Stimulated activated CD4-positive, alpha-beta T cell treated with anti-CD3 and anti-CD28 coated beads, Interleukin-4, amount 100 ng/mL, for 48 hours (primary cell): ENCODE measurements at places on chromosomes 11 and 22.

- no peak for DNase-seq
Observed at GRCh38 chr11:93476796-93477195, 66.4 kb downstream of the SMCO4 start.

DNA sequence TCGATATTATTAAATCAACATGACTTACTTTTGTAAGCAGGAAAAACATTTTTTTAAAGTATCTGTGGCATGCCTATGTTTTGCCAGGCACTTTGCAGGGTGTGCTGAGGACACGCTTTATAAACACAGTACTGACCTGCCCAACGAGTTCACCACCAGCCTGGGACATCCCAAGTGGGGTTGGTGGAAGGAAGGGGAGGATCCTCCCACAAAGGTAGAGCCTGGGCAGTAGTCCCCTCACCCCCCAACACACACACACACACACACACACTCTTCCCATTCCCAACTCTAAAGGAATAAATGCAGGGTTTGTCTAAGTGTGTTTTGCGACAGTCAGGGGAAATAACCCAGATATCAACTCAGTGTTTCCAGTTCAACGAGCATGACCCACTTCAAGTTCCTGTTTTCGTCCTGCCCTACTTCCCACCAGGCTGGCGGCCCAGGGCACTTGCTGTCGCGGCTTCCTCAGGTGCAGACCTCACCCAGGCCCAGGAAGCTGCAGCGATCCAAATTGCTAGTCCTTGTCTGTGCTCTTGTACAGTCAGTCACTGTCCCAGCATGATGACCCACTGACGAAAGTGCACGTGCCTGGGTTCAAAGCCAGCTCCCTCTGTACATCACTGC lies 3.1 kb downstream of the CERK start:
- peak; percentile 28 for DNase-seq

- no peak for DNase-seq
Observed at GRCh38 chr11:61171907-61172306, 10.7 kb upstream of the VPS37C start.

DNA sequence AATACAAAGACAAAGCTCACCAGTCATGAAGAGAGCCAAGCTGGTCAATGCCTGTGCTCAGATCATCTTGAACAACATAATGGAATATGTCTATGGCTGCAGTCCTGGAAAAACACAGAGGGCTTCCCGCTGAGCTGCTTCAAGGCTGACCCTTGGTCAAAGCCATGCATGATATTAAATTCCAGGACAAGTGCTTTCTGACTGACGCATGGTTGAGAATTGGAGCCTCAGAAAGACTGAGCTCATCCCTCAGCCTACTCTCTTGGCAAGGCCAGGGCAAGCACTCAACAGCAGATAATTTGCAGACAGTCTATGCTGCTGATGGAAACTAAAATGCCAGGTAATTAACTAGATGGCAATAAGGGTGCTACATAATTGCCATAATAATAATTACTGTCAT lies 89.2 kb downstream of the GALNT18 start:
- no peak for DNase-seq

- no peak for DNase-seq
Observed at GRCh38 chr22:31185056-31185455, 25.1 kb downstream of the RNF185 start.

- DNase-seq: no peak
Observed at GRCh38 chr11:91912322-91912721, 312.3 kb upstream of the FAT3 start.

- no peak for DNase-seq
Observed at GRCh38 chr22:32336121-32336603, 21.5 kb upstream of the RFPL3 start.

- no peak for DNase-seq
Observed at GRCh38 chr11:116062129-116062489, 557.9 kb upstream of the CADM1 start.

- DNase-seq: no peak
Observed at GRCh38 chr11:122337704-122338103, 221.7 kb upstream of the BLID start.

DNA sequence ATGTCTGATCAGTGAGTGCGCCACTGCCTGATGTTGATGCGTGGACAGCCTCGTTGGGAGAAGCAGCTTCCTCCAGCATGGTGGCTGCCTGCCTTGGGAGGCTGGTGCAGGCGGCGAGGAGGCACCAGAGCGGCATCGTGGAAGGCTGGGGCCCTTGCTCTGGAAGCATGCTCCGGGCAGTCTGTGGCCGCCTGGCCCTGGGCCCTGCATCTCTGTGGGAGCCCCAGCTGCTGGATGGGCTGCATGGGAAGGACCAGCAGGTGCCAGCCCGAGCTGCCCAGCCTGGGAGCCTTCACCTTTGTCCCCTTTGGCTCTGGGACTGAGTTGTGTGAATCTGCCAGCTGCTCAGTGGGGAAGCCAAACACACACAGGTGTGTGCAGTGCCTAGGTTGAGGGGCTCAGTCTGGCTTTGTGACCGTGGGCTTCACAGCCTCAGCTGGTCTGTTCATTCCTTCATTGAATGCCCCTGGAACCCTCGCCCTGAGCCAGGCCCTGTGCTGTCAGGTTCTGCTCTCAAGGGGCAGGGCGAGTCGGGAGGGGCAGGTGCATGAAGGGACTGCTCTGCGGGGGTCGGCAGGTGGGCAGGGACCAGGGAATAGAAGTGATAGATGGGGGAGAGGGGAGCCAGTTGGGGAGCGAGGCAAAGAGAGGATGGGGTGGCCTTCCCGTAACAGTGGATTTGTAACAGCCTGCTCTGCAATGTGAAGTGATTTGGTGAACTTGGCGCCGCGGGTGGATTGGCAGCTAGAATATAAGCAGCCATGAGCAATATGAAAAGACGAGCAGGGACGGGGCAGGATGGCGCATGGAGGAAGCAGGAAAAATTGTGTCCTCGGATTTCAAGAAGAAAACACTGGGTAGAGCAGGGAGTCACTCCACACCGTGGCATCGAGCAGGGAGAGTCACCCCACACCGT lies 354.2 kb downstream of the TBC1D22A start:
- DNase-seq: no peak

DNA sequence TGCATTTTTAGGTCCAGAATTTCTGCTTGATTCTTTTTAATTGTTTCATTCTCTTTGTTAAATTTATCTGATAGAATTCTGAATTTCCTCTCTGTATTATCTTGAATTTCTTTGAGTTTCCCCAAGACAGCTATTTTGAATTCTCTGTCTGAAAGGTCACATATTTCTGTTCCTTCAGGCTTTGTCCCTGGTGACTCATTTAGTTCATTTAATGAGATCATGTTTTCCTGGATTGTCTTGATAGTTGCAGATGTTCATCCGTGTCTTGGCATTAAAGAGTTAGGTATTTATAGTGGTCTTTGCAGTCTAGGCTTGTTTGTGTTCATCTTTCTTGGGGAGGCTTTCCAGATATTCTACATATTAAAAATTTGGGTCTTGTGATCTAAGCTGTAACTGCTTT lies 694.8 kb upstream of the CCDC179 start:
- DNase-seq: no peak

DNA sequence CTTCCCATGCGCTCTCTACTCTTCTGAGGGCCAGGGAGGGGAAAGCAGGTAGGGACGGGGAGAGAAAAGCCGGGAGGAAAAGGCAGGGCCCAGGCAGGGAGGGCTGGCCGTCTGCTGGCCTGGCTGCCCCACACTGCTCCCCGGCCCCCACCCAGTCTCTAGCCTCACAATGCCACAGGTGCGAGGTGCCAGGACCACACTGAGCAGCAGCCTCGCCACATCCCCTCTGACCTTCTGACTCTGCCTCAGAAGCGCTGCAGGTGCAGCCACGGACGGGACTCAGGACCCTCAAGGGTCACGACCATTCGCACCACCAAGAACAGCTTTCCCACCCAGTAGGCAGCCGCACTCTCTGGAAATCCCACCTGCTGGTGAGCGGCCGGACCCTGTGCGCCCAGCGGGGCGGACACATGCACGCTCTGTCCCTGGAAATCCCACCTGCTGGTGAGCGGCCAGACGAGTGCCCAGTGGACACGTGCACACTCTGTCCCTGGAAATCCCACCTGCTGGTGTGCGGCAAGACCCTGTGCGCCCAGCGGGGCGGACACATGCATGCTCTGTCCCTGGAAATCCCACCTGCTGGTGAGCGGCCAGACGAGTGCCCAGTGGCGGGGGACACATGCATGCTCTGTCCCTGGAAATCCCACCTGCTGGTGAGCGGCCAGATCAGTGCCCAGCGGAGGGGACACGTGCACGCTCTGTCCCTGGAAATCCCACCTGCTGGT lies 20.1 kb downstream of the TOLLIP start:
- DNase-seq: no peak

DNA sequence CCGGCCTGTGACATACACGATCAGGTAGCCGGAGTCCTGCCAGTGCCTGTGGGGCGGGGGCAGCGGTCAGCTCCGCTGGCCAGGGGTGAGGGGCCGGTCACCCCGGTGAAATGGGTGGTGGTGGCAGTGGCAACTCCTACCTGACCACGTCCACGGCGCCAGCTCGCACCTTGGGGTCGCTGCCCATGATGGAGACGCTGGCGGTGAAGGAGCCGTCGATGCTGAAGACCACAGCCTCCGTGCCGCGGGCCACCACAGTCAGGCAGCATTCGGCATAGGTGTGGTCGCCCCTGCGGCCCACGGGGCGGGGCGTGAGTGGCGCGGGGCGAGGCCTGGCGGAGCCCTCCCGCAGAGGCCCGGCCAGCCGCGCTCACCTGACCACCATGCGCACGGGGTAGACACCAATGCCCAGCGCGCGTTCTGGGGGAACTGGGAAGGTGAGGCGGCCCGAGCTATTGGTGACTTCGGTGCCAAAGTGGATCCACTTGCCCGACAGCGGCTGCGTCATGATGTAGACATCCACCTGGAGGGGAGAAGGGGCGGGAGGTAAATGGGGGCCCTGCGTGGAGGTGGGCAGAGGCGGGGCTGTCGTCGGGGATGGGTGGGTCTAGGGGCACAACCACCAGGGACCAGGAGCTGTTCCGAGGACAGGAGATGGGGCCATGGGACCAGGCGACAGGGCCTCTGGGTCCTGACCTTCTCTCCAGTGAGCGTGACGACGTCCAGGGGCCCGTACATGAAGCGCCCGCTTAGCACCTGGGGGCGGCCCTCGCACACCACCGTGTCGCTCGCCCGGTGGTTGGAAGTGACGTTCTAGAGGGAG lies 10.9 kb downstream of the AIP start:
- no peak for DNase-seq

DNA sequence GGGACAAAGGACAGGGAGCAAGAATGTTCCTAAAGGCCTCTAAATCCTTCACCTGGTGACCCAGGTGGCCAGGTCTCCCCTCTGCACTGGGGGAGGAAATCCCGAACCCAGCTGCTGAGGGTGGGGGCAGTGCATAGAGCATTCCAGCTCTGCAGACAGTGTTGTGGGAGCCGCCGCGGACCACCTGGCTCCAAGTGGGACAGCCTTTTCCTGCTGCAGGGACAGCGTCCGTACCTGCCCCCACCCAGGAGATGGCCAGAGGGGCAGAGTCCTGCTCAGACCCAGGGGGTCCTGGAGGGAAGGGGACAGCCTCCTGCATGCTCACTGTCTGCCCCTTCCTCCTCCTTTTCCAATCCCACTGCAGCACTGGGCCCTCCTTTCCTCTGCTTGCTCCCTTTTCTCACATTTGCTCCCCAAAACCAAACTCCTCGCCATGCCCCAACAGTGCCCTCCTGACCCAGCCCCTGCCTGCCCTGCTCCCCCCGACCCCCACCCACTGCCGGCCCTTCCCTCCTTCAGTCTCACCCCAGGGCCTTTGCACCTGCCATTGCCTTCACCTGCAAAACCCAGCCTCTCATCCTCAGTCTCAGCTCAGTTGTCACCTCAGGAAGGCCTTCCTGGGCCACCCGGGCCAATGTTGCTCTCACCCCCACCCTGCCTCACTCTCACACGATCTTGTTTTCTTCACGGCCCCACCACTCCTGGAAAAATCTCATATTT lies 12.8 kb downstream of the PNPLA5 start:
- no peak for DNase-seq

DNA sequence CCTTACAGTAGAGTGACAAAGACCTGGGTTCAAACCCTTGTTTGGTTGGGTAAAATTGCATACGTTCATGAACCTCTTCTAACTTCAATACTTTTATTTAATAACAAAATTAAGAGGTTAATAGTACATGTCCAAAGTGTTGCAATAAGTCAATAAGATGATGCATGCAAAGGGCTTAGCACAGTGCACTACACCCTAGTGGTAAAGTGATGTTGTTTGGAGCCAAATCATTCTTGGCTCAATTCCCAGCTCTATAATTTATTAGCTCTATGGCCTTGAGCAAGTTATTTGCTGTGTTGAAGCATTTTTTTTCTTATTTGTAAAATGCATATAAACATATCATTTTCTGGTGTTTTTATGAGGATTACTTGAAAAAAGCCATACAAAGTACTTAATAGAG lies 945.3 kb downstream of the LRRC4C start:
- DNase-seq: no peak

- DNase-seq: no peak
Observed at GRCh38 chr11:69877235-69877634, 58.0 kb upstream of the FGF3 start.
